ENCODE measurements at places on chromosomes 4 and X.

GRCh38 chr4:69848028-69848427 is 11.9 kb downstream of the SULT1E1 start:
- no peak for DNase-seq

DNA sequence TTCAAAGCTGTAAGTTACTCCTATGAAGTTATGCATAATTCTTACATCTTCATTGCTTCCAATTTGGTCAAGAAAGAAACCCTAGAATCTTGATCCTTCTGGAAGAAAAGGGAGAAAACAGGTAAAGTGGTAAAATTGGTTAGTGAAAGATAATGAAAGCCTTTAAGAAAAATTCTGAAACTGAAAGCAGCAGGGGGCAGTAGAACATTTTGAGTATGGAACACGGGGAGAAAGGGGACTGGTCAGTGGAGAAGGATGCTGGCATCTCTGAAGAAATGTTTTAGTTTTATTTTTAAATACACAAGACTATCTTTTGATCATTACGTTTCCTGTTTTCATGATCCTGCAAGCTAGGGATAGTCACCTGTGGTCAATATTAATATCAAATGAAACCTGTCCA is 54.3 kb downstream of the SLIT2 start:
- peak; percentile 22 for DNase-seq

- no peak for DNase-seq
These were observed 230.7 kb downstream of the NR3C2 start for GRCh38 chr4:148211533-148211932.

DNA sequence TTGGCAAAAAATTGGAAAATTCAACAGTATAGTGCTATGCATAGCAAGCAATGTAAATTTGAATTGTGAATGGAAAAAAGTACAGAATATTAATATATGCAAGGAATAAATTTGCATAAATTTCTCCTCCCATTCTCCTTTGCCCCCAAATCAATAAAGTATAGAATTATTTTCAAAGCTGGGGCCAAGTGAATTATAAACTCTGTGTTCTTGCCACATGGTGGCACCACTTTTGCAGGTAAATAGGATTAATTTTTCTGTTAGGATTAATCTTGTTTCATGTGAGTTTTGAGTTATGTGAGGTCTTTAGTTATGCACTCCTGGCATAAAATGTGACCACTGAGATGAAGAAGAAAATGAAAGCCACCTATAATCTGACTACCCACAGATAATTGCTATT is 19.9 kb downstream of the COPS4 start:
- DNase-seq, result peak; percentile 7

- DNase-seq, result no peak
These were observed 470.6 kb upstream of the GALNTL6 start for GRCh38 chr4:171342646-171343045.

DNA sequence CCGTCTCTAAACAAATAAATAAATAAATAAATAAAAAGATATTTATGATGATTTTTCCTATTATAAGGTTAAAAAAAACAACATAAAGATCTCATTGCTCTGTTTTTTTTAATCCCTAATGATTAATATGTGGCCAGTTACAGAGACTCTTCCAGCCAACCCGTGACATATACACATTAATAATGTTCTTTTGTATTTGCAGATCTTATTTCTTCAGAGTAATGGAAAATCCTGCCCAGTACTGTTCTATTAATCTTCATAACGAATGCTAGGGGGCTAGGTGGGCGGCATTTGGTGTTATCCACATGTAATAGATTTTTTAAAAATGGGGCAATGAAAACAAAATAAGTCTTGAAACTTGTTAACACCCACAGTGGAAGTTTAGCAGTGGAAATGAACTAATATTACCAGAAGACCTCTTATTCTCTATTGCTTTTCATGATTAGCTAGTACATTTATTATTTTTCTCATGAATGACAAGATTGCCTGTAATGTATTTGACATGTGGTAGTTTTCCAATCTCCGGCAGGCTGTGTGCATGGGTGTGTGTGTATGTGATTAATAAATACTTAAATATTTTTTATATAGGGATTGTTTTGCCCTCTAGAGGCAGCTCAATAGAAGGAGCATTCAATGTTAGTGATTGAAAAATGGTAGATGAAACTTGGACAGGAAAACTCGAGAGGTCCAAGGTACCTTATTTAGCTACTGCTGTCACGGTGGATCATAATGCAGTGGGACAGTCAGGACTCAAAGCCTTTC is 457.4 kb downstream of the IL1RAPL1 start:
- DNase-seq, result no peak

Data from AG08395 (cell line).